Testis (tissue), 5 donors: ENCODE measurements at places on chromosomes 16 and 17. TPM values are rescaled to one million over a fixed set of nuclear protein-coding genes. Genes with fewer than 3 reads are reported as not detected.

GRCh38 chr17:60676758-60677307, 818 bp upstream of the BCAS3 start:
- no peak for DNase-seq
- peak overlapping the region; percentile 76 for H3K27ac ChIP-seq
- H3K4me1 ChIP-seq, result peaks cover 17% of the 10 kb centered on the region

DNA sequence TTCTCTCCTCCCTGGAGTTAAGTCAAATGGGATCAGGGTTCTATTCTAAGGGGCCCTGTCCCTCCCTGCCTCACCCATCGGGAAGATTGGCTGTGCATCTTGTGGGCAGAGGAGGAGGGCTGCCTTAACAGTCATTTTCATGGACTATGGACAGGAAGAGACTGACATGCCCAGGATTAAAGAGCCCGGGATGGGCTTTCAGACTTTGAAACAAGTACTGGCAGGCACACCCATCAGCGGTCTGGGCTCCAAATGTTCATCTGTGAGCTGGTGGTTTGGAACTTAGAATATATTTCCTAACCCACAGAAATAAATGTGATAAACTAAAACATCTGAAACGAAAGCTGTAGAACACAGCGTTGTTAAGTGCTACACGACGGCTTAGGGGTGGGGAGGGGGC, 6.5 kb downstream of the SLC6A4 start:
- H3K27me3 ChIP-seq, result no peaks in the 10 kb centered on the region
- H3K4me1 ChIP-seq, result no peaks in the 10 kb centered on the region
- no peak for DNase-seq
- no peaks in the 10 kb centered on the region for H3K36me3 ChIP-seq
- H3K27ac ChIP-seq, result no peak overlapping the region

- no peaks in the 10 kb centered on the region for H3K36me3 ChIP-seq
- no peaks in the 10 kb centered on the region for H3K27me3 ChIP-seq
- no peak overlapping the region for H3K4me3 ChIP-seq
- no peak overlapping the region for H3K27ac ChIP-seq
- no peak for DNase-seq
Observed at GRCh38 chr16:68093816-68094613, 8.8 kb downstream of the NFATC3 start.

- peak; percentile 15 for DNase-seq
- peaks cover 13% of the 10 kb centered on the region for H3K4me1 ChIP-seq
- no peak overlapping the region for H3K4me3 ChIP-seq
- H3K27me3 ChIP-seq, result no peaks in the 10 kb centered on the region
Observed at GRCh38 chr17:6710317-6710716, 2.9 kb downstream of the SLC13A5 start.

DNA sequence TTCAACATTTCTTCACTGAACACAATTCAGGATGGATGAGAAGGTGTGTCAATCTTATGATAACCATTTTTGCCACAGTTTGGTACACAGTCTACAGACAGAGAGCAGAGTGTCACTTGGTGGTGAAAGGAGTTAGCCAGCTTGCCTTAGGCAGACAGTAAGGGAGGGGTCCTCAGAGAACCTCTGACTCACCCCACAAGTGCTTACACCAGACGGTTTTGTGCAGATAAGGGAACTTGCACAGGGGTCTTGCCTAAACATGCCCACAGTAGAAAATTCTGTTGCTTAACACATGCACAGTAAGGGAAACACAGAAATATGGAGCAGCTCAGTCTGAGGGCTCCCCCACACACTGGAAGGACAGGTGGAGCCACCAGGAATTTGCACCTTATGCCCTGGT, 204.5 kb upstream of the CDH8 start:
- no peak overlapping the region for H3K27ac ChIP-seq
- no peaks in the 10 kb centered on the region for H3K27me3 ChIP-seq
- no peak overlapping the region for H3K4me3 ChIP-seq

DNA sequence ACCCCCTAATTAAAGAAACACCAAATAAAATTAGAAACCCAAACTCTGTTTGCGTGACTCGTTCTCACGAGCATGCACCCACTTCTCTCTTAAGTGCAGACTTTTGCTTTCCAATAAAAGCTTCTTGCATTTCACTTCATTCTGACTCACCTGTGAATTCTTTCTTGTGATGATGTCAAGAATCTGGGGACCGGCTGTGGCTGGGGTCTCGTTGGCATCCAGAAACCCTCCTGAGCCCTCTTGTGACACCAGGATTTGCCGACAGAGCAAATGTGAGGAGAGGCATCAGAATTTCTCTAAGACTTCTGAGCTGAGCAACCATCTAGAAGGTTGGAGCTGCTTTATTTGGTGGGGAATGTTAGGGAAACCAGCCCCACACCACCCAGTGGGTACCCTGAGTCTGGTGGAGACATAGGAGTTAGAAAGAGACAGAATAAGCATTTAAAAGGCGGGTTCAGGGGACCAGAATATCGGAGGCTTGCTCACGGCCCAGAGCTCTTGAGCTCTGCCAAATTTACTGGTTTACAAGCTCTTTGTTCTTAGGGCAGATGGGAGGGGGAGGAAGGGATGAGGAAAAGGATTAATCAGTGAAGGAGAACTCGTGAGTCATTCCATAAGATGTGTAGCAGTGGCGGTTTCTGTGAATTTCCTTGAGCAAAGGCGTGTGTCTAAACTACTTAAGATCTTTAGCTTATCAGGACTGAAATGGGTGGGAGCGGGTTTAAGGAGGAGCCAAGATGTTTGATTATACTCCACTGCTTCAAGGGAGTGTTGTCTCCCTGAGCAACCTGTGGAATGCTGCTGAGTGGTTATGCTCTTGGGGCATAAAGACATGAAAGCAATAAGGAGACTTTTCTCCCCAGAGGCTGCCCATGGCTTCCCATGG, 24.2 kb upstream of the TMC5 start:
- no peak overlapping the region for H3K4me3 ChIP-seq
- H3K36me3 ChIP-seq, result no peaks in the 10 kb centered on the region
- no peaks in the 10 kb centered on the region for H3K4me1 ChIP-seq
- no peak overlapping the region for H3K27ac ChIP-seq
- H3K27me3 ChIP-seq, result no peaks in the 10 kb centered on the region

DNA sequence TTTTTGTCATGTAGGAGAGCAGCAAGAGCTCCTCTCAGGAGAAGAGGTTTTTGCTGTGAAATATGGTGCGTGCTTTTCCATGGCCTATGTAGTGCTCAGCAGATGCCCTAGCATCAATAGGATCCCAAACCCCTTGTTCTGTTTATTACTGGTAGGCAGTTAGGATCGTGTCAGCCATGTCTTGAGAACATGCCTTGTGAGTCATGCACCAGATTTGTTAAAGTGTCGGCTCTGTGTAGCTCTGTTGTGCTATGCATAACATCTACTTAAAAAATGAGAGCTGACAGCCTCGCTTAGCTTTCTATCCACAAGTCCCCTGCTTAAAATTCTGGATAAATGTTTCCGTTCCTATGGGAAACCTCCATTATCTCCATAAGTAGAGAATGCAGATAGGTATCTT, 4.4 kb upstream of the EIF4A3 start:
- H3K36me3 ChIP-seq, result no peaks in the 10 kb centered on the region
- no peaks in the 10 kb centered on the region for H3K27me3 ChIP-seq
- no peak overlapping the region for H3K27ac ChIP-seq
- H3K4me3 ChIP-seq, result no peak overlapping the region
- peaks cover 5% of the 10 kb centered on the region for H3K4me1 ChIP-seq

DNA sequence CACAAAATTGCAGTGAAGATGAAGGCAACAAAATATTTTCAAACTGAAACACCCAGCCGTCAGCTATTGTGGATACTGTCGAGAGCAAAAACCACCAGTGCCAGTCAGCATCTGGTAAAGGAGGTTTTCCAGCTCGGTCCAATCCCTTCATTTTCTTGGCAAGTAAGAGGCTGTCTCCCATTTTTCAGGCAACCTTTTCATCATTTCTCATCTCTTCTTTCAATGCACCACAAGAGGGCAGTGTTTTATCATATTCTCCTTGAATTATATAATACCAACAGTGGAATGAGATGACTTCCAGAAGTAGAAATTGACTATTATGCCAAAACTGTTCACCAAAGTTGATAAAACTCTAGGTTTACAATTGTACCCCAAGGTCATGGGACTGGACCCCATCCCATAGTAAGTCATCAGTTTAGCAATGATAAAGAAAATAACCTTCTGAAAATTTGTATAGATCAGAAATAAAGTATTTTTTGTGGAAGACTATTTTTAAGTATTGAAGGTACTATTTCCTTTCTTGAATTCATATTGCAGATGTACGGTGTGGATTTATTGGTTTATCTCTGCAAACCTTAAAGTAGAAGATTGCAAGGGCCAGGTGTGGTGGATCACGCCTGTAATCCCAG, 16.8 kb downstream of the NQO1 start:
- peaks cover 2% of the 10 kb centered on the region for H3K4me1 ChIP-seq
- no peaks in the 10 kb centered on the region for H3K36me3 ChIP-seq
- H3K27me3 ChIP-seq, result no peaks in the 10 kb centered on the region
- no peak for DNase-seq
- no peak overlapping the region for H3K27ac ChIP-seq

DNA sequence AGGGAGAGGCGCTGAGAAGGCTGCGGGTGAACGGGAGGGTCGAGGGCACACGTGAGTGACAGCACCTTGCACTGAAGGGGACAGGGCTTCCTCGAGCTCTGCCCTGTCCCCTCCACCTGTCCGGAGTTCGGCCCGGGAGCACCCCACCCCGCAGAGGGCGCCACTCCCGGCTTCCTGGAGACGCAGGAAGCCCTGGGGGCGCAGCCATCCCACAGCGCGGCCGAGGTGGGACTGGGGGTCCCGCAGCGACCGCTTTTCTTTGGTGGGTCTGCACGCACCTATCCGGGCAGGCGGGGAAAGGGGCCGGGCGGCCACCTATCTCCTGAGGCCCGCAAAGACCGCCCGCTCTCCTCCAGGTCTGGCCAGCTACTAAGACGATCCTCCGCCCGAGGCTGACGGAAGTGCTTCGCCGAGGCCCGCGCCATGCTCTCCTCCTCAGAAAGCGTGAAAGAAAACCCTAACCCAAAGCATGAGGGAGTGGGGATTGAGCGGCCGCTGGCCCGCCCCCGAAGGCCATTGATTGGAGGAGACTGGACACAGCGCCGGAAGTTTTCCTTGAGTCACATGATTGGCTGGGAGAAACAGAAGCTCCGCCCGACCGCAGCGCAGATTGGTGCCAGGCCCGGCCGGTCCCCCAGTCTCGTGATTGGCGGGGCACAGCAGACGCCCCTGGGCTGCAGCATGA, 34.4 kb downstream of the DDX19A start:
- H3K4me3 ChIP-seq, result peak overlapping the region; percentile 64
- DNase-seq, result peak; percentile 96
- H3K27me3 ChIP-seq, result no peaks in the 10 kb centered on the region
- peak overlapping the region; percentile 68 for H3K27ac ChIP-seq

DNA sequence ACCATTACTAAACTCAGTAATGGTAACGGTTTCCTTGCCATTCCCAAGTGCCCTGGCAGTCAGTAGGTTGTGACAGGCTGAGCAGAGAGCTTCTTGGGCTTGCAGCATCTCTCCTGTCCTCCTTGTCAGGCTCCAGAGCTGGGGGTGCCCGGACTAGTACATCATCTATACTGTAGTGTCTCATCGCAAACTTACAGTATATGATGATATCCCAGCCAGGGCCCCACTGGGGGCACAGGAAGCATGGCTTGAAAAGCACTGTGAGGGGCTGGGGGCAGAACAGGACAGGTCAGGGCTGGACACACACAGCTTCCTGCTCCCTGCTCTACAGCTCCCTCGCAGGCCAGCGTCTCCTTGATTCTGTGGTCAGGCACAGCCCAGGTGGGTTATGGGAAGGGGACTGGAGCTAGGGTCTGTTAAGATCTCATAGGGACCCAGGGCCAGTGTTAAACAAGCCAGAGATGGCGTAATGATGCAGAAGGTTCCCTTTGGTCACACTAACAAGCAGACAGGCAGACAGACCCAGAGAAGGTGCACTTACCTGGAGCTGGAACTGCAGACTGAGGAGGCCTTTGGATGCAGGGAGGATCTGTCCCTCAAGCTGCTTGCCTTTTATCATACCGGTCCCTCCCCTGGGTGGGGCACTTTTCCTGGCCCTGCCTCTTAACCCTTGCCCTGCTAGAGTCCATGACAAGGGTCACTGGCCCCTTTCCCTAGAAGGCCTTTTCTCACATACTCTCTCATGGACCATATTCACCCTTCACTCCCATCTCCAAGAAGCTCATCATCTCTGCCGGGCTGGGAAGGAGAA, 6.8 kb downstream of the ERAL1 start:
- H3K4me1 ChIP-seq, result no peaks in the 10 kb centered on the region
- no peak for DNase-seq
- H3K27me3 ChIP-seq, result no peaks in the 10 kb centered on the region
- no peak overlapping the region for H3K27ac ChIP-seq
- no peak overlapping the region for H3K4me3 ChIP-seq

GRCh38 chr16:64132759-64133361, 989.0 kb downstream of the CDH11 start:
- H3K36me3 ChIP-seq, result no peaks in the 10 kb centered on the region
- no peak overlapping the region for H3K4me3 ChIP-seq
- DNase-seq, result no peak
- no peaks in the 10 kb centered on the region for H3K27me3 ChIP-seq
- H3K27ac ChIP-seq, result peak overlapping the region; percentile 14

- H3K27ac ChIP-seq, result no peak overlapping the region
- H3K27me3 ChIP-seq, result no peaks in the 10 kb centered on the region
- no peaks in the 10 kb centered on the region for H3K36me3 ChIP-seq
- H3K4me3 ChIP-seq, result no peak overlapping the region
Observed at GRCh38 chr17:38980490-38981217, 13.5 kb upstream of the FBXO47 start.

- H3K36me3 ChIP-seq, result no peaks in the 10 kb centered on the region
- DNase-seq, result peak; percentile 34
- no peak overlapping the region for H3K27ac ChIP-seq
- H3K4me3 ChIP-seq, result no peak overlapping the region
- no peaks in the 10 kb centered on the region for H3K27me3 ChIP-seq
Observed at GRCh38 chr17:73196500-73196899, 3.6 kb downstream of the COG1 start.

DNA sequence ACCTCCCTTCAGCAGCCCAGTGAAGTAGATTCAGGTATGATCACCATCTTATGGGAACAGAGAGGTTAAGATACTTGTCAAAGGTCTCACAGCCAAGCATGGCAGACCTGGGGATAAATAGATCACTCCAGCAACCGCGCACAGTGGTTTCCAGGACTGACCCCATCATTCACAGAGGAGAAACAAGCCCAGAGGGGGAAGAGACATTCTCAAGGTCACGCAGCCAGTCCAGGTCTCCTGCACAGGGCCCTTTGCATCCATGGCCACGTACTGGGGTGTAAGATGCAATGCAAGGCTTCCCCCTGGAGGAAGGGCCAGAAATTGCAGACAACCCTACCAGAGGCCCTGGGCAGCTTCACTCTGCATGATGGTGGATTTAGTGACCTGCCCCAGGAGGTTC, 19.9 kb downstream of the TLE7 start:
- DNase-seq, result no peak
- H3K27ac ChIP-seq, result no peak overlapping the region
- no peak overlapping the region for H3K4me3 ChIP-seq
- no peaks in the 10 kb centered on the region for H3K27me3 ChIP-seq

Gene TPPP3
- 17.5 TPM for total RNA-seq

Gene C17orf113
- 11.3 TPM for total RNA-seq

Gene SF3B3
- 181 TPM for total RNA-seq

Gene PRSS36
- total RNA-seq, result 7.1 TPM

Gene PRAC1
- not detected for total RNA-seq

Gene NLGN2
- 10.7 TPM for total RNA-seq

Gene ZSCAN10
- total RNA-seq, result 0.79 TPM

Gene CCL1
- not detected for total RNA-seq
